Kasumi-1 (cell line): ENCODE measurements at places on chromosomes 11 and 22.

DNA sequence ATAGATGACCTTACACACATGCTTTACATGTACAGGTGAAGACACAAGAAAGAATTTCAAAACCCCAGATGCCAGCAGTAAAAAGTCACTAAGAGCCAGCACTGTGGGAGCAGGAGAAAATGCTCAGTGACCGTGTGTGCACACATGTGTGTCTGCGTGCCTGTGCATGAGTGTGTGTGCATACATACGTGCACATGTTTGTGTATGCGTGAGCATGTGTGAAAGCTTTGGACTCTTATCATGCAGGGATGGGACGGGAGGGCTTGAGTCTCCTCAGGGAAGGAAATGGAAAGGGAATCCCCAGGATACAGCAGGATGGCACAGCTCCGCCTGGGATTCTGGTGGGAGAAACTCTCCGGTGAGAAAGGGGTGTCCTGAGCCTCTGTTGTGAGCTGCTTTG, 121.5 kb upstream of the B3GAT1 start:
- DNase-seq, result no peak

- DNase-seq, result no peak
Observed at GRCh38 chr11:17508791-17509190, 32.1 kb upstream of the ABCC8 start.

- no peak for DNase-seq
Observed at GRCh38 chr22:37417264-37417663, 10.0 kb downstream of the ELFN2 start.

DNA sequence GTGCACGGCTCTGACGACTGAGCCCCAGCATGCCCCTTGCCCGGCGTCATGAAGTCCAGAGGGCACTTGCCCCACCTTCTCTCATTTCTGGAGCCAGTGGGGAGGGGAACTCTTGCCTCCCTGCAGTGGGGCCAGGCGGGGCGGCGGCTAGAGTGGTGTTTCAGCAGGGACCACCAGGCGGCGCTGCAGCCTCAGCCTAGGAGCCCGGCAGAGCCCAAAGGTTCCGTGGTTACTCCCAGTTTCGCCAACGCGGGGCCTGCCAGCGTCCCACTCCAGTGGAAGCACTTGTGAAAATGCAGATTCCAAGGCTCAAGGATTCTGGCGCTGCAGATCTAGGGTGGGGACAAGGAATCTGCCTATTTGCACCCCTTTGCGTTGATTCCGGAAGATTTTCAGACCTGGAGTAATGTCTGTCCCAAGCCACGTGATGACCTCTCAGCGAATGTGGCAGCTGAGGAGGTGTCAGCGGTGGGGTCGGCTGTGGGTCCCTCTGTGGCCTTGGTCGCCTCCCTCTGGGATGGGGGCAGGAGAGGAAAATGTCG, 55.7 kb downstream of the CD82 start:
- peak; percentile 53 for DNase-seq

DNA sequence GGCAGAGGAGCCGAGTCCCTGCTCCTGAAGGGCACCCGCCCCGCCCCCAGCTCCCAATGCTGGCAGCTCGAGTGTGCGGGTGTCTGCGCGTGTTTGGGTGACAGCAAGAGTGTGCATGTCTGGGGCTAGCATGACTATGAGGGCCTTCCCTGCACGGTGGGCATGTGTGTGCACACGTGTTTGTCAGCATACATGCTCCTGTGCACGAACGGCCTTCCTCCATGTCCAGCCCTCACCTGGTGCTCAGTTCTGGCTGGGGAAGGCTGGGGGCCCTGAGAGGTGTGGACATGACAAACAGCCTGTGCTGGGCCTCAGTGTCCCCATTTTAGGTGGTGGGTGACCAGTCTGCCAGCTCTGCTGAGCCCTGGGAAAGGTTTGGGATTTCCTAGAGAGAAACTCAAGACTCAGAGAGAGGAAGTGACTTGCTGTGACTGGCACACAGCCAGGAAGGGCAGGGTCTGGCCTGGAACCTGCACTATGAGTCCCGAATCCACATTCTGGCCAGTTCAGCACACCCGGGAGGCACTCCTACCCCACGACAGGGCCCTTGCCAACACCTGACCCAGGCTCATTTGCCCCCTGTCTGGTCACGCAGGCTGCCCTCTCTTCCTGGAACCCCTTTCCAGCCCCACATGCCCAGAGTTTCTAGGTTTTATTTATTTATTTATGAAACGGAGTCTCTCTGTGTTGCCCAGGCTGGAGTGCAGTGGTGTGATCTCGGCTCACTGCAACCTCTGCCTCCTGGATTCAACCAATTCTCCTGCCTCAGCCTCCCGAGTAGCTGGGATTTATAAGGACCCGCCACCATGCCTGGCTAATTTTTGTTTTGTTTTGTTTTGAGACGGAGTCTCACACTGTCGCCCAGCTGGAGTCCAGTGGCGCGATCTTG, 3.3 kb upstream of the SHISA8 start:
- peak; percentile 66 for DNase-seq

- peak; percentile 69 for DNase-seq
Observed at GRCh38 chr11:65569164-65569972, 909 bp upstream of the ZNRD2 start.

GRCh38 chr11:85863855-85864254, 8.7 kb downstream of the CCDC83 start:
- DNase-seq, result no peak

- DNase-seq, result peak; percentile 35
Observed at GRCh38 chr22:18005201-18005926, 19.0 kb downstream of the MICAL3 start.

DNA sequence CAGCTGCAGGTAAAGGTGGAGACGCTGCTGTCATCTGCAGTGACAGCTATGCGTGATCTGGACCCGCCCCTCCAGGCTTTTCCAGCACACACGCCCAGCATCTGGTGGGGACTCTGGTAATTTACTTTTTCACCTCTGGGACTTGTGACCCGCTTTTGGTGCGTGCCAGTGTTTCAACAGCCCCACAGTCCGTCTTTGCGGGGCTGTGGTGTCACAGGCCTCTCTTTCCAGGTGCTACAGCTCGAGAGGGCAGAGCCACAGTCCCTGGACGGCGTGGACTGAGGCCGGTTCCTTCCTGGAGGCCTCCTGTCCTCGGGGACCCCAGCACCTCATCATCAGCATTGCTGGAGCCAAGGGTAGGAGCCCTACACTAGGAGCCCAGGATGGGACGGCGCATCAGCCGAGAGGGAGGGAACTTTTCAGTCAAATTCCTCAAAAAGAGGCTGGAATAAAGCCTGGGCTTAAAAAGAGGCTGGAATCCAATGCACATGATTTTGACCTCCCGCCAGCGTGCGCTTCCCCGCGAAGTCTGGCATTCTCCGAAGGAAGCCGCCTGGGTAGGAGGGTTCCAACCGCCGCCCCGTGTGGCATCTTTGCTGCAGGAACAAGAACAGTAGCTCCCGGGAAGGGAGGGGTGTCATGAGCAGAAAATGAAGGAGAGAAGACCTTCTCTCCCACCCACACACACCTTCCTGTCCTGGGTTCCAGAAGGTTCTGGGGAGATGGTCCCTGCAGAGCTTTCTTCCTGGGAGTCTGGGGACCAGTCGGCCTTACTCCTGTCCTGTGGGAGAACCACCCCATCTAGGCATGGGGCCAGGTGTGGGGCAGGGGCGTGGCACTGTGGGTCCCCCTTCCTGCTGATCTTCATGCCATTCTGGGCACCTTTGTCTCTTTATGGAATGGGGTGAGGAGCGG, 25.7 kb upstream of the KRTAP5-7 start:
- no peak for DNase-seq

DNA sequence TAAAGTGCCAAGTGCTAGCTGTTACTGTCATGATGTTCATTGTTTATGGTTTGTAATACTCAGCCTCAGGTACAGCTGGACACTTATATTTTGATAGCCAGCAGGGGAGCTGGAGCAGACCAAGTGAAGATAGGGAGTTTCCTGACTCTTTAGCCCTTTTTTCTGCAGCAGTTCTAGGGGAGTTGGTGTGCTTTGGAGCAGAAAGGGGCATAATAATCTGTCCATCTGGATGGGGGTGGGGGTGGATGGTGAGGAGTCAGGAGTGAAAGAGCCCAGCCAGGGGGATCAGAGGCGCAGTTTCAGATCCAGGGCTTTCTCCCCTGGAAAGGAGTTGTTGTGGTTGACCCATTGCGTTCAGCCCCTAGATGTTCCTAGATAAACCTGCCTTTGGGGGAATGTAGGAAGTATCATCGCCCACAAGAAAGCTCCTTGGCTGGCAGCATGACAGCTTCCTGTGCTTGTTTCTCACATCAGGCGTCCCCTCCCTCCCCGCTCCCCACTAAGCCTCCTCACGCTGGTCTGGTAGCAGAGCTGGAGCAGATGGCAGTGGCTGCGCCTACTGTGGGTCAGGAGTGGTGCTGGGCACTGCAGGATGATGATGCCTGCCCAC, 41.9 kb downstream of the MED15 start:
- DNase-seq, result peak; percentile 71

- no peak for DNase-seq
Observed at GRCh38 chr11:76209375-76209972, 3.2 kb upstream of the WNT11 start.

DNA sequence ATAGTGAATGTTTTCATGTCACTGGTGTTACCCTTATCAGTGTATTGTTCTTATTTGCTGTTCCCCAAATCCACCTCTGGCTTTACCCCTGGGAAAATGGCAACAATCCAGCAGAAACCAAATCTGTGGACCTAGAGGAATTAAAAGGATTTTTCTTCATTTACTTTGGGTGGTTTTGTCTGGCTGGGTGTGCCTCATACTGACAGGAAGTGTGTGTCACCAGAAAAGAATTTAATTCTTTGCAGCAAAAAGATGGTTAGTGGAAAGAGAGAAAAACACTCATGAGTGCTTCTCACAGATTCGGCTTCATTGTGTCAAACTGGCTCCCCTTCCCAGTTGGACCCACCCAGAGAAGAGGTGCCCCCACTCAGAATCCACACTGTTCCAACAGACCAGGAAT, 38.9 kb downstream of the FZD4 start:
- DNase-seq, result no peak

- no peak for DNase-seq
Observed at GRCh38 chr11:131290185-131290584, 80.2 kb upstream of the NTM start.

- DNase-seq, result no peak
Observed at GRCh38 chr11:1827095-1827813, 7.5 kb upstream of the SYT8 start.

DNA sequence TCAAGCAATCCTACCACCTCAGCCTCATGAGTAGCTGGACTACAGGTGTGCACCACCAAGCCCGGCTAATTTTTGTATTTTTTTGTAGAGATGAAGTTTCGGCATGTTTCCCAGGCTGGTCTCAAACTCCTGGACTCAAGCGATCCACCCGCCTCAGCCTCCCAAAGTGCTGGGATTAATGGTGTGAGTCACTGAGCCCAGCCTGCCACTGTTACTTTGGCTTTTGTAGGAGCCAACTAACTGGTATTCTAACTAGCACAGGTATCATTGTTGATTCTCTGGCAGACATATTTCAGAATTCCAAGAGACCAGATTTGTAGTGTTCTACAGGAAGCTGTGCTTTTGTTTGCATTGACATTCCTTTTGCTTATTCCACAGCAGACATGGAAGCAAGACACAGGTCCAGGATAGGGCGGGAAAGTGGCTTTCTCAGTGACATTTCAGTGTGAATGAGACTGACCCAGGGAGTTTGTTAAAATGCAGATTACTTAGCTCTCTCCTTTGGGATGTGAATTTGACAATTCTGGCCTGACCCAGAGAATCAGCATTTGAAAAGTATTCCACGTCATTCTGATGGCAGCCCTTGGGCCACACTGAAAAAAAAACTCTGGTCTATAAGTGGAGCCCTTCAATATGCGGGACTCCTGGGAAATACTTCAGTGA, 52.2 kb upstream of the PAX6 start:
- DNase-seq, result no peak

DNA sequence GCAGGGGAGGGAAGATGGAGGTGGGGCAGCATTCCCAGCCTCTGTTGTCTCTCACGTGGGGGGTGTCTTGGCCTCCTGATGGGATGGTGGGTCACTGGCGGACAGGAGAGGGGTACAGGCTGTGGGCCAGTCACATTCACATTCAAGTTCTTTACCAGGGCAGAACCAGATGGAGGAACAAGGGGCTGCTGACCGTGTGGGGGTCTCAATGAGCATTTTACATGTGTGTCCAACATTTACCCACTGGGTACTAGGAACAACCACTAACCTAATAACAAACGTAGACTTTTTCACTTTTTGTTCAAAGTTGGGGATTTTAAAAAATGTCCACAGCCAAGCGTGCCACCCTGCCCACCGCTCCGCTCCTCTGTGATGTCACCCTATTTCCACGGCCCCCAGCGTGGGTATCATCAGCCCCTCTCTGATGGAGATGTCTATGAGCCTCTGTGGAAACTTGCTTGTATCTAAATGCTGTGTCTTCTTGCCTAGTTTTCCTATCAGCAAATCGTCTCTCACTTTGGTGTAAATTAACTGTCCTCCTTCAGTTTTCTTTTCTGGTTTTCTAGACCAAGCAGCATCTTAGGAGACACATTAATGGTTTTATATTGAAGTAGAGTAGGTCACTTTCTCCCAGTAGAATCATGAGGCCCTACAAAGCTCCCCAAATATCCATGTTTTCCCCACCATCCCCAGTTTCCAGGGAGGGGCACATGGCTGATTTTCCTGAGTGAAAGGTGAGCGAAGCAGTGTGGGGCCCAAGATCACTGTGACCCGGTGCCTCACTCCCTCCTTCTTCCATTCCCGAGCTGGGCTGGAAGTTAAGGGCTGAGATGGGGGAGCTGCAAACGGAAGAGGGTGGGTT, 936.7 kb downstream of the BRD1 start:
- no peak for DNase-seq

DNA sequence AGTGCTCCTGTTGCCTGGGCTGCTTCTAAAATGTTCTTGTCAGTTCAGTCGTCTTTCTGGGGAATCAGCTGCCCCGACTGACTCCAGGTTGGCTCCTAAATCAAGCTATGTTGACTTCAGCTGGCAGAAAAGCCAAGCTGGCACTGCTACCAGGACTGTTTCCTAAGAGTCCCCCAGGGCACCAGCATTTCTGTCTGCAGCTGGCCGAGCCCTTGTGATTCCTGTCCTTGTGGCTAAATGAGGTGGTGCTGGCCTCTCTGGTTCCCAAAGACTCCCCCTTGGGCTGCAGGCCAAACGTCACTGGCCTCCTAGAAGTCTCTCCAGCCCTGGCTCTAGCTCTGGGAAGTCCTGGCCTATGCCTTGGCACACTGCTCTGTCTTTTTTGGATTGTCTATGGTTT, 31.1 kb downstream of the GRAMD1B start:
- no peak for DNase-seq

GRCh38 chr11:73267122-73267846, 4.9 kb upstream of the P2RY6 start:
- DNase-seq, result no peak

DNA sequence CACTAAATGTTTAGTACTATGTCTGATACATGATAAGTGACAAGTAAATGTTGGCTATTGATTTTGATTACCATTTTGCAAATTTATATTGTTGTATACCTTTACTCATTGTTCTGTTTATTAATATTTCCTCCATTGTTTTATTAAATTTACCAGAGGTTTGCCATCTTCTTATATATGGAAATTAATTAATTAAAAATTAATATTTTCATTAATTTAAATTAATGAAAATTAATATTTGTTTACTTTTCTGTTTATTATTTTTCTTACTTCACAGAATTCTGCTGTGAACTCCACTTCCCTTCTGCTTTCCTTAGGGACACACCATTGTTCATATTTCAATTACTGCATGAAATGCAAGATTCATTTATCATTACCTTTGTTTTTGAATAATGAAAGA, 331.0 kb downstream of the LARGE1 start:
- no peak for DNase-seq

GRCh38 chr11:106286881-106287504, 209.5 kb downstream of the AASDHPPT start:
- no peak for DNase-seq

GRCh38 chr22:46738647-46739093, 618 bp upstream of the CERK start:
- DNase-seq, result no peak
